ENCODE measurements at places on chromosomes 7 and 10. TPM values are rescaled to one million over a fixed set of nuclear protein-coding genes. Genes with fewer than 3 reads are reported as not detected.

GRCh38 chr7:127396184-127396583, 3.7 kb upstream of the ZNF800 start:
- peak; percentile 8 for DNase-seq
- no peaks in the 10 kb centered on the region for H3K27me3 ChIP-seq
- H3K4me1 ChIP-seq = no peaks in the 10 kb centered on the region
- H3K36me3 ChIP-seq = no peaks in the 10 kb centered on the region
- H3K27ac ChIP-seq = no peak overlapping the region

GRCh38 chr10:86601956-86602602, 52.3 kb upstream of the OPN4 start:
- DNase-seq = no peak
- H3K4me1 ChIP-seq = peaks cover 11% of the 10 kb centered on the region
- H3K27me3 ChIP-seq = no peaks in the 10 kb centered on the region
- H3K4me3 ChIP-seq = no peak overlapping the region
- H3K36me3 ChIP-seq = no peaks in the 10 kb centered on the region

DNA sequence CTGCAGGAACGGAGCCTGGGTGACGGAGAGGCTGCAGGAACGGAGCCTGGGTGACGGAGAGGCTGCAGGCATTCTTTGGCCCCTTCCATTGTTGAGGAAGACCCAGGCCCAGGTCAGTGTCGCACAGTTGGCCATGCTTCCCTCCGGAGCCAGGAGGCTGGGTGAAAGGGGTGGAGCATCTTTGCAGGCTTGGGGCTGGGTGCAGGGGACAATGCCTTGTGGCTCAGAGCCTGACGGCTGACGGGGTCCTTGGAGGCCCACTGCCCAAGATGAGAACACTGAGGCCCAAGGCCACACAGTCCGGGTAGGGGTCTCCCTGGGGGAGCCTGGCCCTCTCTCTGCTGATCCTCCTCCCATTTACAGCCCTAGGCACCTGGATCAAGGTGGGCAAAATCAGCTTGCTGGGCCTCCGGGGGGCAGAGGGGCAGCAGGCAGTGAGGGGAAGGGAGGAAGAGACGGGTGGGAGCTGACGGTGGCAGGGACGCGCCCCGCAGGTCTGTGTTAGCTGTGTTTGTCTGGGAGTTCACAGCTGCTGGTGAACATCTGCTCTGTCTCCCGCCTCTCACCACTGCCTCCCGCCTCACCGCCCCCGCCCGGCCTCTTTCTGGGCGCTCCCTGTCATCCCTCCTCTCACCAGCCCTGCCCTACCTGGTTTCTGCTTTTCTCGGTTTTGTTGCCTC, 30.6 kb upstream of the PCBD1 start:
- H3K4me3 ChIP-seq = no peak overlapping the region
- no peak overlapping the region for H3K27ac ChIP-seq
- no peaks in the 10 kb centered on the region for H3K4me1 ChIP-seq
- peaks cover 4% of the 10 kb centered on the region for H3K27me3 ChIP-seq
- DNase-seq = no peak

DNA sequence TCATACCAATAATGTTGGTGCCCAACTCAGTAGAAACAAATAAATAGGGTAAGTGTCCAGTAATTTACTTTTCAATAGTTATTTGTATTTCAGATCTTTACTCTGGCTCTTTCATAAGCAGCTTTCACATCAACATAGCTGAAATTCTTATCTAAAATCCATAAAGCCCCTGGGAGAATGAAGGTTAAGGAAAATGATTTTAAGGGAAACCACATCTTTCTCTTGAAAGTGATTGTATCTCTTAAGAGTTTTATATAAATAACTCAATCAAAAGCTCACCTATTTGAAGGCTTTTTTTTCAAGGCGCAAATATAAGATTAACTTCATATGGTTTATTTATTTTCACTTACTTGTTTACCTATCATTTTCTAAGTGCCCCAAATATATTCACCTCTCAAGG, 324.4 kb downstream of the HGF start:
- H3K27ac ChIP-seq = no peak overlapping the region
- no peak for DNase-seq
- H3K4me1 ChIP-seq = peaks cover 8% of the 10 kb centered on the region

GRCh38 chr7:29063236-29063635, 83.1 kb downstream of the CPVL start:
- no peak for DNase-seq
- no peaks in the 10 kb centered on the region for H3K27me3 ChIP-seq

GRCh38 chr10:88804083-88804812, 1.7 kb downstream of the LIPM start:
- H3K27ac ChIP-seq = no peak overlapping the region
- no peak for DNase-seq
- H3K4me1 ChIP-seq = no peaks in the 10 kb centered on the region

DNA sequence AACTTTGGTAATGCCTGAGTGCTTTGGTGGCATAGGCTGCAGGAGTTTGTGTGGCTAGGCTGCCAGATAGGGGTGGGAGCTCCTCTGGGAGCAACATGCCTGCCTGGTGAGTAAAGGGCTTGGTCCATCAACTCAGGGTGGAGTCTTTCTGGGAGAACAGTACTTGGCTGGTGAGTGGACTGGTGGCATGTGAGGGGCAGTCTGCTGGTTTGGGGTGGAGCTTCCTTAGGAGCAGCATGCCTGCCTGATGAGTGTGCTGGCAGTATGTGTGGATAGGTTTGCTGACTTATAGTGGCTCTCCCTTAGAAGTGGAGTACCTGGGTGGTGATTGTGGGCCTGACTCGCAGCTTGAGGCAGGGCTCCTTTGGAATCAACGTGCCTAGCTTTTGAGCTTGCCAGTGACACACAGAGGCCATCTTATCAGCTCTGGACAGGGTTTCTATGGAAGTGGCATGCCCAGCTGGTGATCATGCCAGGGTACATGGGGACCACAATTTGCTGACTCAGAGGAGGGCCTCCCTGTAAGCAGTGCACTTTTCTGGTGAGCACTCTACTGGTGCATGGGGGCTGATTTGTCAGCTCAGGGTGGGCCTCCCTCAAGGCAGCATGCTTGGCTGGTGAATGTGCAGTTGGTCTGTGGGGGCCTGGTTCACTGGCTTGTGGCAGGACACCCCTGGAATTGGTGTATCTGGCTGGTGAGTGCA, 35.0 kb upstream of the SRI start:
- H3K27ac ChIP-seq = no peak overlapping the region
- H3K36me3 ChIP-seq = no peaks in the 10 kb centered on the region
- H3K4me1 ChIP-seq = no peaks in the 10 kb centered on the region
- DNase-seq = no peak

- no peak overlapping the region for H3K4me3 ChIP-seq
- no peak overlapping the region for H3K27ac ChIP-seq
- no peak for DNase-seq
Observed at GRCh38 chr7:143503261-143503660, 25.6 kb downstream of the TAS2R41 start.

- no peak for DNase-seq
- no peak overlapping the region for H3K4me3 ChIP-seq
- H3K27me3 ChIP-seq = no peaks in the 10 kb centered on the region
- peaks cover 4% of the 10 kb centered on the region for H3K4me1 ChIP-seq
- H3K27ac ChIP-seq = no peak overlapping the region
- H3K36me3 ChIP-seq = no peaks in the 10 kb centered on the region
Observed at GRCh38 chr10:88038268-88038667, 174.8 kb downstream of the PTEN start.

DNA sequence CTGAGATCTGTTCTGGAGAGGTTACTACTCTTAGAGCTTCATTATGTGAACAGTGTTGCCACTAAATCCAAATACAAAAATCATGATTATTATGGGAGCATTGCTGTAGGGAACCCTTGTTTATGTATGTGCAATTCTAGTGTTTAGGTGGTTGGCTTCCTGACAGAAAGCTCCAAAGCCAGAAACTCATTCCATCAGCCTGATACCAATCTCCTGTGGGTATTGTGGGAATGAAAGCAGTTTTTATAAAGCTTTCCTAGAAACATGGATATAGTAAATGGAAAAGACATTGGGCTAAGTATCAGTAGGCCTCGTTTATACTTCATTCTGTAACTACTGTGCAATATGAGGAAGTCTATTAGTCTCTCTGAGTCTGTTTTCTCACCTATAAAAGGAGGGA, 6.4 kb downstream of the SDK1 start:
- no peak for DNase-seq
- H3K27me3 ChIP-seq = no peaks in the 10 kb centered on the region
- no peaks in the 10 kb centered on the region for H3K36me3 ChIP-seq
- no peak overlapping the region for H3K27ac ChIP-seq

DNA sequence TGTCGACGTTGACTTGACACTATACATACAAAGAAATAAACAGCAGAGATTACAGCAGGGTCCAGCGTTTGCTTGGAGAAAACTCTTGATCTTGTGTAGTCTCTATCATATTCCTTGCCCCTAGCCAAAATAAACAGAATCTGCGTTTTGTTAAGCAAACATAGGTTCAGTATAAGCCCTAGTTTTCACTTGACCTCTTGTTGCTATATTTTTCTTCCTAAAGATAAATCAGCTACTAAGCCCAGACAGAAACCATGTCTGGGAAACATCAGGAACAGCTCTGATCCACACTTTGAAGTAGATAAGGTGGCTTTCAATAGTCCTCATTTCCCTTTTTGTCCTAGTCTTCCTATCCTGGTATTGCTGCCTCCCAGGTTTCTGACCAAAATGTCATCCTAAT, 328.2 kb upstream of the MAGI2 start:
- no peaks in the 10 kb centered on the region for H3K4me1 ChIP-seq
- H3K27me3 ChIP-seq = no peaks in the 10 kb centered on the region
- DNase-seq = no peak
- H3K27ac ChIP-seq = no peak overlapping the region
- no peak overlapping the region for H3K4me3 ChIP-seq

GRCh38 chr10:30186371-30186875, 127.0 kb upstream of the JCAD start:
- peak; percentile 29 for DNase-seq
- peaks cover 66% of the 10 kb centered on the region for H3K4me1 ChIP-seq
- no peak overlapping the region for H3K4me3 ChIP-seq
- H3K27ac ChIP-seq = peak overlapping the region; percentile 60

ZNF789 gene
- 30.1 TPM for total RNA-seq

LEP gene
- total RNA-seq = not detected

TAF3 gene
- total RNA-seq = 30.6 TPM

SPDYE9 gene
- total RNA-seq = not detected

HYAL4 gene
- total RNA-seq = 0.68 TPM

NEUROD6 gene
- not detected for total RNA-seq

HNRNPH3 gene
- 283 TPM for total RNA-seq

OR2A1 gene
- not detected for total RNA-seq

NRCAM gene
- total RNA-seq = 85.7 TPM

LLCFC1 gene
- not detected for total RNA-seq
